GM06990 (cell line): ENCODE measurements at places on chromosomes 2 and 18.

DNA sequence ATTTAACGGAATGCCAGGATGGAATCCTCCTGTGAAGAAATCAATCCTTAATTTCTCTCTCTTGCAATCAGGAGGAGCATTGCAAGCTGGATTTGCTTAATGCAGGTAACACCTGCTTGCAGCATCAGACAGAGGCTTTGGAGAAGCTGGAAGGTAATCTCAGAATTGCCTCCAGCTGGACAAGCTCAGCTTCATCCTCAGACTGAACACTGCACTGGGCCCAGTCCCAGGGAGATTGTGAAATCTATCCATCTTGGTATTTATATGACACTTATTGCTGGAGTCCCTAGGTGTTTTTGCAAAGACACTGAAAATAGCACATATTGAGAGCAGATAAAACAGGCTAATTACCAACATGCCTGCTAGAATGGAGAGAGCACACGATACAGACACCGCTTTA is 179.4 kb upstream of the SESTD1 start:
- DNase-seq: no peak

GRCh38 chr2:46814160-46814961 is 101.2 kb downstream of the MCFD2 start:
- DNase-seq: no peak

- DNase-seq: no peak
These were observed 59.1 kb downstream of the CMPK2 start for GRCh38 chr2:6806604-6807003.

DNA sequence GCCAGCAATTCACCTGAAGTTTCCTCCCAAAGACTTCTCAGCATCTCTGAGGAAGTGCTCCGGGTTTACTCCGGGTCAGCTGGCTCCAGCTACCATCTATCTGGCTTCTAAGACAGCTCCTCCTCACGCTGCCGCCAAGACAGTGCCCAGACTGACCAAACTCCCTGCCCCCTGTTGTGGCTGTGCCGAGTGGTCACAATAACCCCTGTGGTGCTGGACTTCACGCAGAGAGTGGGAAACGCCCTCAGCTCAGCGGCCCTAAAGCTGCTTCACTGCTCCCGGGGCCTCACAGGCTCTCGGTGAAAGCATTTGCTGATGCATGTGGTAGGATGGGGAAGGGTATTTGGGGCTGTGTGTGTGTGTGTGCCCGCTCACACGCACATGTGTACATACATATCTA is 154.8 kb upstream of the ZNF236 start:
- DNase-seq: no peak

- DNase-seq: no peak
These were observed 144.4 kb downstream of the MBP start for GRCh38 chr18:76988031-76988826.

DNA sequence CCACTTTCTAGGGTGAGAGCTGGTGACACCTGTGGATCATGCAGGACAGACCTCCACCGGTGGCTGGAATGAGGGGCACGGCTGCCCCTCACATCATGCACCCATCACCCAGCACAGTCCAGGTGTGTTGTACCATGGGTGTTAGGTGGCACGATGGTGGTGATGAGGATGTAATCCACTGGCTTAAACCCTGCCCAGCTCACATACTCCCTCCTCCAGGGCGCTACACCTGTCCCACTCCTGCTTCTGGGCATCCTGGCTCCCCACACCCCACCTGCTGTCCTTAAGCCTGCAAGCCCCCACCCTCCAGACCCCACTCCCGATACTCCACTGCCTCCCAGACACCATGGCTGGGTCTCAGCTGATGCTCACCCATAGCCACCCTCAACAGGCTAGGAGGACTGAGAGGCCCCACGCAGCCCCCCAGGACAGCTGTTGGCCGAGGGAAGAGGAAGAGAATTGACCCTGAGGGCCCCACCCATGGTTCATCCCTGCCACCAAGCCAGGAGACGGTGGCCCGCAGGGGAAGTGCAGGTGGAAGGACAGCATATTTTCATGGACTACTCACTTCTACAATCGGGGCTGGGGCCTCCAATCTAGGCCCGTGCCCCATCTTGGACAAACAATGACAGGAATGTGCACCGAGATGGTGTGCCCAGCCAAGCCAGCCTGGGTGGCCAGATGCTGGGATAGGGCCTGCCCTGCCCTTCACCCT is 34.3 kb downstream of the MAL start:
- DNase-seq: no peak

- DNase-seq: no peak
These were observed 133.5 kb downstream of the ASXL3 start for GRCh38 chr18:33711514-33711913.
